Large intestine (tissue), 12 donors: ENCODE measurements at places on chromosomes 3 and 15. TPM values are rescaled to one million over a fixed set of nuclear protein-coding genes. Genes with fewer than 3 reads are reported as not detected.

DUOXA1 gene
- polyA plus RNA-seq = 0.15 TPM

CYP8B1 gene
- 0.75 TPM for polyA plus RNA-seq

SMCO1 gene
- polyA plus RNA-seq = not detected

DNA sequence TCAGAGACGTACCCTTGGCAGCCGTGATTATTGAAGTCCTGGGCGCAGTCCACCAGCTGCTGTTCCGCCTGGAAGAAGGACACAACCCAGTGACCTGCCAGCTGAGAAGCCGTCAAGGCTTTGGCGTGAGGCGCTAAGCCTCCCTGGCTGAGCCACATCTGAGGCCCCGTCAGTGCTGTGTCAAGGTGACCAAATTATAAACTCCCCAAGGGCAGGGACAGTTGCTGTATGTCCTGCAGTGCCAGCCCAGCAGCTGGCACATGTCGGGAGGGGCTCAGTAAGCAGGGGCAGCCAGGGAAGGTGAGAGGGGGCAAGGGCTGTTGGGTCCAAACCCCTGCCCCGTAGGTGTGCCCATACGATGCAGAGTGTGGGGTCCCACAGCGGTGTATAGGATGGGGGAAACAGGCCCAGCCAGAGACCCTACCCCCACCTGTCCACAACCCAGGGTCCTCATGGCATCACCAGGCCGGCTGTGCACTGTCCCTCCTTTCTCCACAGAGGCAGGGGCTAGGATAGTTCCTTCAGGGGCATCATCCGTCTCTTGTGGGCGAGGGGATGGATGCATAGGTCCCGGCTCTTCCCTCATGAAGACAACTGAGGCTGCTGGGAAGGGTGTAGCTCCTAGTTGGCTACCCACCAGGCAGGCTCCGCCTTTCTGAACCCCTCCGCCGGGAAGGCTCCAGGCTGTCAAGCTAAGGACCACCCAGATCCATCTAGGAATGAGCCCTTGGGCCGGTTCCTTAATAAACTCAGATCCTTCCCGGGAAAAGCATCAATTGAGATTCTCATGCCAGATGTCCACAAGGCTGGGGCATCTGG, 13.2 kb downstream of the CTSH start:
- no peak overlapping the region for H3K27ac ChIP-seq
- no peak overlapping the region for H3K4me3 ChIP-seq
- H3K4me1 ChIP-seq = no peaks in the 10 kb centered on the region

- H3K36me3 ChIP-seq = no peaks in the 10 kb centered on the region
- no peak for DNase-seq
- no peak overlapping the region for H3K27ac ChIP-seq
- H3K27me3 ChIP-seq = no peaks in the 10 kb centered on the region
These were observed 15.8 kb downstream of the ILDR1 start for GRCh38 chr3:122006267-122006666.

GRCh38 chr3:133459400-133459799, 59.5 kb downstream of the BFSP2 start:
- H3K27me3 ChIP-seq = no peaks in the 10 kb centered on the region
- no peak overlapping the region for H3K27ac ChIP-seq
- H3K4me1 ChIP-seq = no peaks in the 10 kb centered on the region
- H3K36me3 ChIP-seq = no peaks in the 10 kb centered on the region
- H3K4me3 ChIP-seq = no peak overlapping the region
